ENCODE measurements at places on chromosomes 7 and 10. TPM values are rescaled to one million over a fixed set of nuclear protein-coding genes. Genes with fewer than 3 reads are reported as not detected.

- DNase-seq, result no peak
These were observed 2.2 kb downstream of the HOXA5 start for GRCh38 chr7:27141137-27141922.

DNA sequence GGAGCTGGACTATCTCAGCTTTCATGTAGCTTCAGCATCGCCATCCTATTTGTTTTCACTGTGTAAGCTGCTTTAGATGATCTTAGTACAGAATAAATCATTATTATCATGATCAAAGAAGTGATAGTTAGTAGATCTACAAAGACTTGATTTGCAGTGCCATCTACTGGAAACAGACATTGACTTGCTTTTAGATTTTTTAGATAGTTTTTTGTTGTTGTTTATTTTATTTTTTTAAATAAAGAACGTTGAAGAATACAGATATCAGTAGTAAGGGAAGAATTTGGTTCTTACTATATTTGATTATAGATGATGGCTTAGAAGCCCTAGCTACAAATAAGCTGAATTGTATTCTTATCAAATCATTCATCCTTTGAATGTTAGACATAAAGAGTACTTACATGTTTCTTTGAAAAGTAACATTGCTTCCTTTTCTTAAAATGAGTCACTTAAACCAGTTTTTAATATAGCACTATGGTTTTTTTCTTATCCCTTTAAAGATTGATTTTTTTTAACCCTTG is 6.3 kb upstream of the SFMBT2 start:
- no peak for DNase-seq

DNA sequence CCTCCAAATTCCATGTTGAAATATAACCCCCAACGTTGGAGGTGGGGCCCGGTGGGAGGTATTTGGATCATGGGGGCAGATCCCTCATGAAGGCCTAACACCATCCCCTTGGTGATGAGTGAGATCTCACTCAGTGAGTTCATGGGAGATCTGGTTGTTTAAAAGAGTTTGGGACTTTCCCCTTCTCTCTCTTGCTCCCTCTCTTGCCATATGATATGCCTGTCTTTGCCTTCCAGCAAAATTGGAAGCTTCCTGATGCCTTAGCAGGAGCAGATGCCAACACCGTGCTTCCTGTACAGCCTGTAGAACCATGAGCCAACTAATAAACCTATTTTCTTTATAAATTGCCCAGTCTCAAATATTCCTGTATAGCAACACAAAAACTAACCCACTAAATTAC is 55.7 kb upstream of the CDK1 start:
- DNase-seq, result no peak

GRCh38 chr10:109957092-109957797 is 33.9 kb upstream of the XPNPEP1 start:
- DNase-seq, result no peak

- no peak for DNase-seq
These were observed 1.6 kb upstream of the LANCL2 start for GRCh38 chr7:55363386-55364170.

GRCh38 chr10:1050145-1050544 is 1.2 kb upstream of the IDI1 start:
- no peak for DNase-seq

- no peak for DNase-seq
These were observed 42.3 kb downstream of the MINPP1 start for GRCh38 chr10:87546971-87547413.

DNA sequence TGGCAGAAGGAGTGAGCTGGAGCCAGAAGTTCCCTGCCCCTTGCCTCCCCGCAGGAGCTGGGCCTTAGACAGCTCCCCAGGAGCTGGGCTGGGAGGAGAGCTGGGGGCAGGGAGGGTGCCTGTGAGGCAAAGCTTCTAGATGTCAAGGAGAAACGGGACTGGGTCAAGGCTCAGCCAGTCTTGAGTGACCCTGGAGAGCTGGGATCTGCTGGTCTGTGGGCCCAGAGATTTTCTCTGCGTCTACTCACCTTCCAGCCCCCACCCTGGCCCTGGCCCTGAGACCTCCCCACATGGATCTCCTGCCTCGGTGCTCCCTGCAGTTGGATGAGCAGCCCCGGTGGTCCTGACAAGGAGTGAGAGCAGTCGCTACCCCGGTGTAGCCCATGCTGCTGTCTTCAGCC is 20.3 kb upstream of the SHH start:
- no peak for DNase-seq

Gene LIPJ
- total RNA-seq, result not detected
